ENCODE measurements at places on chromosomes 3 and 15. TPM values are rescaled to one million over a fixed set of nuclear protein-coding genes. Genes with fewer than 3 reads are reported as not detected.

EFHB gene
- not detected for total RNA-seq

- DNase-seq = no peak
- no peaks in the 10 kb centered on the region for H3K27me3 ChIP-seq
- no peak overlapping the region for H3K27ac ChIP-seq
- H3K36me3 ChIP-seq = no peaks in the 10 kb centered on the region
- H3K4me3 ChIP-seq = no peak overlapping the region
- H3K4me1 ChIP-seq = peaks cover 31% of the 10 kb centered on the region
Measured at GRCh38 chr15:72991026-72991425, 61.2 kb upstream of the NEO1 start.

DNA sequence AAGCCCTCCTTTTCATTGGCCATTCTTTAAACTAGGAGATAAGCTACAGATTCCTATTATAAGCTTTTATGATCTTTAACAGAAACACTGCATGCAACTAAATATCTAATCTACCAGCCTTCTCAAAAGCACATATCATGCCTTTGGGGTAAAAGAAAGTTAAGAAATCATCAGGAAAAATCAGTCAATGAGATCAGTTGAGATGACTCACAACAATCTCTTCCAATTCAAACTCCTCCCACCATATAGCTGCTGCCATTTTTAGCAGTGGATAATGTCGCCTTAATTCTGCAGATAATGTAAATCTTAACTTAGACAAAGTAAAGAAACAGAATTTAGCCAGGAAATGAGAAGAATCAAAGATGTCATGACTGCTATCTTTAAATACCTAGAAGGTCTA lies 135.2 kb upstream of the BCL6 start:
- H3K27ac ChIP-seq = no peak overlapping the region
- no peak for DNase-seq
- no peaks in the 10 kb centered on the region for H3K27me3 ChIP-seq
- no peaks in the 10 kb centered on the region for H3K4me1 ChIP-seq
- H3K4me3 ChIP-seq = no peak overlapping the region

DNA sequence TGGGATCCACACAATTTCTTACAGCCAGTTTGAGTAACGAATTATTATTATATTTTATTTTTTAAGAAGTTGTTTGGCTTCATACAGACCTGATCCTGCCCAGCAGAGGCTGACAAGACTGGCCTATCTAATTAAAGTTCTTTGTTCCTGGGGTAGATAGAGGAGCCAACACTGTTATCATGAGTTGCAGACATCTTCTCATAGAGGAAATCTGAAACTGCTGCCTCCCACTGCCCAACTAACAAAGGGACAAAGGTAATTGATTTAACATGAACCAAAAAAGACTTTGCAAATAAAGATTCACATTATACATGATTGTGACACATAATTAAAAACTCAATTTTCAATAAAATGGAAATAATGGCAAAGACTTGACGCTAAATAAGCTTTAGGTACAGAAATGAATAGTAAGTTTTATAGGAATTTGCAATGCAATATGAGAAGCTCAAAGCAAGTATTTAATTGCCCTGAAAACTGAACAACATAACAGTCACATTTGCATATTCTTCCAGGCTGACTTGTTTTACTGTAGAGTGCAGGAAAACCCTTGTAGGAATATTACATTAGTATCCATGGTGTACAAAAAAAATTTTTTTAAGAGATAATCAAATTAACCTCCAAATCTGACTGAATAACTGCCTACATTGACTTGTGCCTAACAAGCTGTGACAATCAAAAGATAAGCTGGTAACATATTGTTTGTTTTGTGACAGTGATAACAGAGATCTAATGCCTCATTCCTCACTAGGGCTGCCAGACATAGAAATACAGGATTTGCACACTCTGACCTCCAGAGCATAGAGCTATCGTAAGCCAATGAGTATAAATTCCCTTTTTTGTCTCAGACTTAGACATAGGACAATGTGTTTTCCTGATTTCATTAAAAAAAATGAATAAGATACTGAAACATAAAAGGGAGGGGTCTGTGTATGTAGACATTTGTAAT lies 273.2 kb downstream of the MFSD1 start:
- no peak overlapping the region for H3K27ac ChIP-seq
- H3K4me3 ChIP-seq = no peak overlapping the region
- no peaks in the 10 kb centered on the region for H3K4me1 ChIP-seq

DNA sequence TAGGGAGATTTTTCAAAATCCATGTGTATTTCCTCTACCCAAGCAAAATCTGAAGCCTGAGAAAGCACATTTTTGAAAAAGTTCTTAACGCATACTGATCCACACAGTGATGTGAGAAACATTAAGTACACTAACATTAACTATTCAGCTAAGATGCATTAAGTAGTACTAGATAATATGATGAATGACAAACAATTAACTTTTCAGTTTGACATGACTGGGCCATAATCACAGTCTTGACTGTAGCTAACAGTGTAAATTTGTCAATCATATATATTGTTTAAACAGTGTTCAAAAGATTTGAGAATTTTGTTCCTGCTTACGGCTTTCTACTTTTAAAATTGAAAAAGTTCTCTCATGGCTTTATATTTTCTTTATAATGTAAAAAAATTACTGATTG lies 72.0 kb downstream of the CNTN3 start:
- peaks cover 5% of the 10 kb centered on the region for H3K4me1 ChIP-seq
- no peak overlapping the region for H3K4me3 ChIP-seq
- H3K36me3 ChIP-seq = no peaks in the 10 kb centered on the region

UBR1 gene
- total RNA-seq = 8.2 TPM

OXTR gene
- total RNA-seq = 150 TPM

STAB1 gene
- total RNA-seq = 363 TPM

- H3K4me1 ChIP-seq = peaks cover 18% of the 10 kb centered on the region
- H3K36me3 ChIP-seq = no peaks in the 10 kb centered on the region
- no peak for DNase-seq
- H3K27me3 ChIP-seq = no peaks in the 10 kb centered on the region
- no peak overlapping the region for H3K27ac ChIP-seq
Measured at GRCh38 chr3:40996382-40996781, 202.9 kb upstream of the CTNNB1 start.

MB21D2 gene
- 0.11 TPM for total RNA-seq

DNA sequence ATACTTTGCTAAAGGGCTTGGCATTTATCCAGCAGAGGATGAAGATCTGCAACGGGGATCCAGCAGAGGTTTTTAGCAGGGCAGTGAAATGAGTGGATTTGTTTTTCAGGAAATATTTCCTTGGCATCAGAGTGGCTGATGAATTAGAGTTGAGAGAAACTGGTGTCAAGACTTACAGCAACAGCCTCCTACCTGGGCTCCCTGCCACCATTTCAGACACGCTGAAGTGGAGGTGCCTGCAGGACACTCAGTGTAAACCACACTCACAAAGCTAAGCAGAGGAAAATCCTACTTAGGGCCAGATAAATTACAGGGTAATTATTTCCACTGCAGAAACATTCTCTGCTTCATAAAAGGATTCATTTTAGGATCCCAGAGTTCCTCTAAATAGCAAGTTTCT lies 519.7 kb downstream of the FGF12 start:
- no peak overlapping the region for H3K4me3 ChIP-seq
- H3K4me1 ChIP-seq = no peaks in the 10 kb centered on the region
- H3K27ac ChIP-seq = no peak overlapping the region

GRCh38 chr15:41789236-41789635 lies 15.0 kb downstream of the MAPKBP1 start:
- H3K36me3 ChIP-seq = no peaks in the 10 kb centered on the region
- H3K27me3 ChIP-seq = no peaks in the 10 kb centered on the region
- no peak overlapping the region for H3K4me3 ChIP-seq
- DNase-seq = no peak
- H3K27ac ChIP-seq = peak overlapping the region; percentile 73
- peaks cover 35% of the 10 kb centered on the region for H3K4me1 ChIP-seq

- no peaks in the 10 kb centered on the region for H3K27me3 ChIP-seq
- DNase-seq = no peak
- no peak overlapping the region for H3K27ac ChIP-seq
- no peak overlapping the region for H3K4me3 ChIP-seq
- no peaks in the 10 kb centered on the region for H3K4me1 ChIP-seq
Measured at GRCh38 chr3:20999661-21000060, 751.3 kb downstream of the ZNF385D start.

GOLGA6L4 gene
- not detected for total RNA-seq

P2RY13 gene
- total RNA-seq = 0.75 TPM

CYP1A2 gene
- total RNA-seq = not detected

GRCh38 chr3:149920119-149920518 lies 50.6 kb downstream of the PFN2 start:
- H3K4me1 ChIP-seq = no peaks in the 10 kb centered on the region
- no peak overlapping the region for H3K27ac ChIP-seq
- no peak overlapping the region for H3K4me3 ChIP-seq
- no peak for DNase-seq
- no peaks in the 10 kb centered on the region for H3K27me3 ChIP-seq
- peaks cover 11% of the 10 kb centered on the region for H3K36me3 ChIP-seq

- H3K27ac ChIP-seq = no peak overlapping the region
- no peaks in the 10 kb centered on the region for H3K36me3 ChIP-seq
- no peaks in the 10 kb centered on the region for H3K27me3 ChIP-seq
- H3K4me3 ChIP-seq = no peak overlapping the region
Measured at GRCh38 chr3:66255865-66256264, 35.1 kb downstream of the SLC25A26 start.

DNA sequence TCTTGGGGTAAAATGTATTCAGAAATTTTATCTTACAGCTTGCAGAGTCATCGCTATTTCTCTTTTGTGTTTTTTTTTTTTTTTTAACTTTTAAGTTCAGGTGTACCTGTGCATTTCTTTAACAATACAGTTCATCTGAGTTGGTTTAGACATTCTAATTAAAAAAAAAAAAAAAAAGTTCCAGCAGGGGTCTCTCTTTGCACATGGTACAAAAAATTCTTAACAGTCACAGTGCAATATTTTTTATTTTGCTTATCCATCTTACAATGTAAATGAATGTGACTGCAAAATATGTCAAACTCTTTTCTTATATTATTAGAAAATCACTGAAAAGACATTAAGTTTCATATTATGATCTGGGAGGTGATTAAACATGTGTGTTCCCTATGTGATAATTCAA lies 47.5 kb upstream of the SLC9A9 start:
- no peak overlapping the region for H3K27ac ChIP-seq
- no peaks in the 10 kb centered on the region for H3K27me3 ChIP-seq
- DNase-seq = no peak

- no peaks in the 10 kb centered on the region for H3K27me3 ChIP-seq
- peaks cover 12% of the 10 kb centered on the region for H3K36me3 ChIP-seq
- H3K4me1 ChIP-seq = peaks cover 5% of the 10 kb centered on the region
- no peak for DNase-seq
- peak overlapping the region; percentile 82 for H3K27ac ChIP-seq
Measured at GRCh38 chr15:99707473-99708270, 25.6 kb downstream of the LYSMD4 start.

MGA gene
- total RNA-seq = 25.3 TPM

DNA sequence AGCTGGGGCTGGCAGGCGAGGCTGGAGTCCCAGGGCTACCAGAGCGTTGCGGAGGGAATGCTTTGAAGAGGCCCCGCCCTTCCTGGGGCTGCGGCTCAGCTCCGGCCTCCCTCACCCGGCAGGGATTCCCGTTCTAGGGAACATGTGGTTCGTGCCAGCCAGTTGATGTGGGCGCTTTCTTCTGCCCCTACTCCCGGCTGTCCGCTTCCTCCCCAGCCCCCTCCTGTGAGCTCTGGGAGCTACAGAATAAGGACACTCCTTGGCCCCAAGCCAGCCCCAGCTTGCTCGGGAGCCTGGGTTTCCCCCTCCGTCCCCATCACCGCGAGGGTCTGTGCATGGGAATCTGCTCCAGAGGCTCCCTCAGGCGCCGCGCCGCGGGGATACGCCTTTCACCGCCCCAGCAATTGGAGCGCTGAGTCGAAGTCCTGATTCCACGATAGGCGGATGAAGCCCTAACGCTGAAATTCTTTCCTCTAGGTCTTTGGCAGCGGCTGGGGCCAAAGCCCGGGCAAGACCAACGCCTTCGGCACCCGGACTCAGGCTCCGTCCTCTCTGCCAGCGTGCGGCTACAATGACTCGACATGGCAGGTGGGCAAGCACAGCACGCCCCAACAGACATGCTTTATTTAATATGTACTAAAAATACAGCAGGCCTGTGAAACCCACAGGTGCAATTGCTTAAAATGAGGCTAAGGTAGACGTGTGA lies 69.5 kb downstream of the KLF15 start:
- no peaks in the 10 kb centered on the region for H3K36me3 ChIP-seq
- no peaks in the 10 kb centered on the region for H3K27me3 ChIP-seq
- DNase-seq = no peak
- H3K4me3 ChIP-seq = peak overlapping the region; percentile 42

DNA sequence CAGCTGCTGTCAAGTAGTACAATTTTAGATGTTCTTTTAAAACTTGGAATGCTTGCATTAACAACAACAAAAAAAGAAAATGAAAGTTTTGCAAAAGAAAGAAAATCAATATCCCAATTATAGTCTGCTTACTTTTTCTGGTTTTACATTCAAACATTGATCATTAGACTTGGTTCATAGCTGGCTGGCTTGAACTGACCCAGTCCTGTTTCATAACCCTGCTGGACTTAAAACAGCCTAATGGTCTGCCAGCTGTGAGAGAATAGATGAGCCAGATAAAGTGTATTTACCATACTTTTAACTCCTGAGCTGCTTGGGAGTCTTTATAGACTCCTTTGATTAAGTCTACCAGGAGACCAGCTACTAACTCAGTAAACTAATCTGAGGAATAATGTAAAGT lies 59.2 kb downstream of the PIAS1 start:
- no peak for DNase-seq
- peaks cover 35% of the 10 kb centered on the region for H3K4me1 ChIP-seq
- H3K27ac ChIP-seq = no peak overlapping the region

- no peaks in the 10 kb centered on the region for H3K27me3 ChIP-seq
- H3K4me1 ChIP-seq = no peaks in the 10 kb centered on the region
- no peak overlapping the region for H3K27ac ChIP-seq
- no peak overlapping the region for H3K4me3 ChIP-seq
Measured at GRCh38 chr15:99993262-99993661, 260.0 kb upstream of the LYSMD4 start.

DNA sequence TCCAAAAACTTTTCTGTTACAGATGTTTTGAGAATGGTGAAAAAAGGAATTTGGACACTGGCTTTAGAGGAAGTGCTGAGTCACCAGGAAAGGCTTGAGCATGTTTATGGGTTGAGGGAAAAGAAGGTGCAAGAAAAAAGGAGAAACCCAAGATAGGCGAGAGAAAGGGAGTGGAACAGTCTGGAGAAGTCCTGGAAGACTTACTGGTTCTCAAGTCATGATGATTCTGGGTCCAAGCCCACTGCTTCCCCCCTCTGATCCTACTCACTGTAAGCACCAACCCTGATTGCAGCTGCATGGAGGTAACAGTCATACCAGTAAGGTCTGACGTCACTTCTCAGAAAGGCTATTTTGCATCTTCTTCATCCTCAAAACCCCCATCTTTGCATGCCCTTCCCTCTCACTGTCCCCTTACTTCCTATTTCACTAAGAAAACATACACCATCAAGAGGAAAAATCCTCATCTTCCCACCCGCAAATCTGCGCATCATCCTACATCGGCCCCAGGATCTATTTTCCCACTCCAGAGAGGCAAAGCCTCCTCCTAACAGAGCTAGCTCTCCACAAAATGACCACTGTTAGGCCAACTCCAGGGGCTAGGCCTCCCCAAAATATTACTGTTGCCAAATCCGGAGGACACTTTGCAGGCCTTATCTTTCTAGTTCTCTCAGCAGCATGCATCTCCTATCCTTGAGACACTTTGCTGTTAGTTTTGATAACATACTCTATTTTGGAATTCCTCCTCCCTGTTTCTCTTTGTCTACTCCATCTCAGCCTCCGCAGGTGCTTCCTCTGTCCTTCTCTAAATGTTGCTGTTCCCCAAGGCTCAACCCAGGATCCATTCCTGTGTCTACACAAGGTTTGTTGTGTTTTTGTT lies 3.2 kb upstream of the ATP13A3 start:
- no peaks in the 10 kb centered on the region for H3K27me3 ChIP-seq
- H3K36me3 ChIP-seq = no peaks in the 10 kb centered on the region
- H3K27ac ChIP-seq = peak overlapping the region; percentile 95
- no peak for DNase-seq
- H3K4me1 ChIP-seq = peaks cover 24% of the 10 kb centered on the region

PRSS50 gene
- not detected for total RNA-seq

Measured in ascending aorta (tissue), 2 donors.